ENCODE measurements at places on chromosomes 2 and 18. TPM values are rescaled to one million over a fixed set of nuclear protein-coding genes. Genes with fewer than 3 reads are reported as not detected.

The LOXHD1 gene
- 0.89 TPM for total RNA-seq

The CPO gene
- total RNA-seq: 0.89 TPM

The HAAO gene
- total RNA-seq: 14.3 TPM

The SPIRE1 gene
- total RNA-seq: 94.3 TPM

The EML6 gene
- 0.89 TPM for total RNA-seq

All from sciatic nerve (tissue), 2 donors.